OCI-LY7 (cell line): ENCODE measurements at places on chromosomes 11 and 22. TPM values are rescaled to one million over a fixed set of nuclear protein-coding genes. Genes with fewer than 3 reads are reported as not detected.
A peak's percentile ranks its signal among the peaks of the same experiment; 100 is the strongest.

Gene PAMR1
- not detected in 2 replicates for total RNA-seq

Gene SCGB1A1
- total RNA-seq, result not detected in 2 replicates

GRCh38 chr22:42271191-42271813, 849 bp upstream of the TCF20 start:
- no peak for DNase-seq

- no peak for DNase-seq
These were observed 1173.3 kb downstream of the LRRC4C start for GRCh38 chr11:40286137-40286536.

DNA sequence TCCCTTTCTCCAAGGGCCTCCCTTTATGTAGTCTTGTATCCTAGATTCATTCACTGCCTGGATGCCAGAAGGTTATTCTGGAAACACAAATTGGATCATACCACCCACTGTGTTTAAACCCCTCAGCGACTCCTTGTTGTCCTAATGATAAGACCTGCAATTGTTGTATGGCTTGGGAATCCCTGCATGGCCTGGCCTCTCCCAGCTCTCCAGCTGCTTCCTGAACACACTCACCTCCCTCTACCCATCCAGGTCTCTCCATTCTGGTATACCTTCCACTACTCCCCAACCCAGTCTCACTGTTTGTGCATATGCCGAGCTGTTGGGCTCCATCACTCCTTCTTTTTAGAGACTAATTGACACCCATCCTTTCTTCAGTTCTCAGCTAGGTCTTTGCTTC, 124.3 kb upstream of the ALX4 start:
- no peak for DNase-seq

DNA sequence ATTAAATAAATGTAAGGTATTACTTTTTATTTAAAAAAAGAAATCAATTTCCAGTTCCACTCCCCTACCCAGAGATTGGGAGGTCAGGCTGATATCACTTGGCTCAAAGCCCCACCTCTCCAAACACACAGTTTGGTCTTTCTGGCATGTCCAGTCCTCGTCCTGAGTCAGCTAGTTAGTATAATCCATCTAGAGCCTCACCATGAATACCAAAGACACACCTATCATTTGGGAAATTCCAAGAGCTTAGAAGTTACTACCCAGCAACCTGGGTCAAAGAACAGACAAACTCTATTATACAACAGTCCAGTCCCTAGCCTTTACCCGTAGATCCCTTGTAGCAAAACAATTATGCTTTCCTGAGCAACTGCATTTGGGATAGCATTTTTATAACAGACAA, 9.4 kb downstream of the TREH start:
- DNase-seq, result no peak

- peak; percentile 80 for DNase-seq
These were observed at the start of gene CDC42BPG for GRCh38 chr11:64844330-64845128. Gene CDC42BPG (minus strand): TSS chr11:64844653. CDS start chr11:64844569, 84 bp downstream.

Gene CSF2RB
- total RNA-seq, result 21.6 and 23.4 TPM in 2 replicates

DNA sequence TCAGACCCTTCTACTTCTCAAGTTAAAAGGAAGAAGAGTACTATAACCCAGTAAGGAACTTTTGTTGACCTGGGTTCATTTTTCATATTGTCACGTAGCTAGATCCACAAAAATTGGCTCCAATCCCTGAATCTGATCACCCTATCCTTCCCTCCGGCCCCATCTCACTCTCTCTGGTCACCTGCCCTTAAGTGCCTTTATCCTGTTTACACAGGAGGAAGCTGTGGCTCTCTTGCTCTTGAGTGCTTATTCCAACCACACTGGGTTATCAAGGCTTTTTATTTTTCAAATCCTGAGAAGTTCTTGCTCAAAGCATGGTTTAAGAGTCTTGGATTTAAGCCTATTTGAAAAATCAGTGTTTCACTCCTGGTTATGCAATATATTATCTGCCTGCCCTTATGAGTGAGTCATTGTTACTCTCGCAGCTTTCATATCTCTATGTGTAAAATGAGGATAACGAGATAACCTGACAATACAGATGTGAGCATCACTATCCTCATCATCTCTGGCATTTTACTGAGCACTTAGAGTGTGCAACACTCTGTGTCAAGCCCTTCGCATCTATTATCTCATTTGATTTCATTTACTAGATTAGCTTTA, 293.9 kb downstream of the GUCY1A2 start:
- DNase-seq, result no peak

GRCh38 chr22:37231406-37232139, 12.5 kb downstream of the RAC2 start:
- DNase-seq, result no peak

DNA sequence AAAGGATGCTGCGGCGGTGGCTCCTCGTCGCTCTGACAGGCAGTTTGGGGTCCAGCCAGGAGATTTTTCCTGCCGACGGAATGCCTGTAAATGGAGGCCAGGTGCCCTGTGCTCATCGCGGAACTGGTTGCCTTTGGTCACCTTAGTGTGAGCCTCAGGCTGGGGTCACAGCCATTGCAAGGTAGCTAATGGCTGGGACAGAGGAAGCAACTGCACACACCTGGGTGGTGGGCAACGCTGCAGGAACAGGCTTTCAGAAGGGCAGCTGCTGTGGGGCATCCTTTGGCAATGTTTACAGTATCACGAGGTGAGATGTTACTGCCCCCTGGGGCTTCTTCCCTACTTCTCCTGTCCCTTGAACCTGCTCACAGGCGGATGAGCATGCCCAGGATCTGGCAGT, 205.5 kb downstream of the GRIK4 start:
- DNase-seq, result no peak

- no peak for DNase-seq
These were observed 14.3 kb downstream of the ATP5MG start for GRCh38 chr11:118415739-118416068.

Gene KIRREL3
- not detected in 2 replicates for total RNA-seq

- no peak for DNase-seq
These were observed 202.4 kb downstream of the LARGE1 start for GRCh38 chr22:33717694-33718396.

DNA sequence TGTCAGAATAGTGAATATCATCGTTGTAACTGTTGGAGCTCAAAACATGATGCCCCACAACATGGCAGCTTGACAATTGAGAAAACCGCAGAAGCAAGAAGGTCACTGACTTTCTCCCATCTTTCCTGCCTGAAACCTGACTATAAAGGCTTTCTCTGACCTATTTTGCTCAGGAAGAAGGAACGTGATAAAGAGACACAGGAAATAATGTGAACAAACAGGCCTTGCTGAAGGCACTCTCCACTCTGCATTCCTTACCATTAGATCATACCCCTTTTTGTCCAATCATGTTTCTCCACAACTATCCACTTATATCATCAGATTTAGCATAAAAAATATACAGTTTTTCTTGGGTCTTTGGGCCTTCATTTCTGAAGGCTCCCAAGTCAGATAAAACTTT, 916.8 kb downstream of the METTL15 start:
- DNase-seq, result no peak

GRCh38 chr22:50190182-50190940, 4.6 kb downstream of the TRABD start:
- DNase-seq, result peak; percentile 95

Gene OR8D1
- not detected in 2 replicates for total RNA-seq

- no peak for DNase-seq
These were observed 103.2 kb downstream of the SLC1A2 start for GRCh38 chr11:35316161-35316560.

DNA sequence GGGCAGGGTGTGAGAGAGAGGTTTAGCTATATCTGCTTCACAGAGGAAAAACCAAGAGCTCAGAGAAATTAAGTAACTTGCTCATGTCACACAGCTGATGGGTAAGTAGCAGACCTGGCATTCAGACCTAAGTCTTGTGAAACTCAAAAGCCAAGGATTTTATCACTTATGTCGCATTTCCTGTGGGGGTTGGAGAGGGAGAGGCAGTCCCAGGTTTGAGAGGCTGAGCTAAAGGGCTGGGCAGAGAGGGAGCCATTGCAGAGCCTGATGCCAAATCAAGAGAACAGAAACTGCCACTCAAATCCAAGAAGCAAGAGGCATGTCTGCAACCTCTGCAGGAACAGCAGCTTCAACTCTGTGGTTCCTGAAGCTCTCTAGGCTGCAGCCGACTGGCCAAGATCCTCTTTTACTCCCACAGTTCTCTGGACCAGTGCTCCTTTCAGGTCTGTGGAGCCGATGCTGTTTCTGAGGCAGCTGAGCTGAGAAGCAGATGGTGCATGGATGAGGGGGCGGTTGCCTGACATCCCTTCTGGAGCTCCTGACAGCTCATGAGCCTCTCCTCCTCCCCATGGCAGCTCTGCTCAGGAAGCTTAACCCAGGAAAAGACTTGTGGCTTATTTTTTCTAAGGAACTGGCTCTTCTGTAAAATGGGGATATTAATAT, 47.6 kb upstream of the NAV2 start:
- no peak for DNase-seq

Gene MS4A6A
- total RNA-seq, result not detected in 2 replicates

Gene RIMBP3C
- total RNA-seq, result 1.1 and 2.0 TPM in 2 replicates

Gene SEC14L6
- not detected in 2 replicates for total RNA-seq

GRCh38 chr22:48097723-48098122, 1335.3 kb downstream of the TBC1D22A start:
- peak; percentile 77 for DNase-seq

Gene MYO7A
- not detected in 2 replicates for total RNA-seq

DNA sequence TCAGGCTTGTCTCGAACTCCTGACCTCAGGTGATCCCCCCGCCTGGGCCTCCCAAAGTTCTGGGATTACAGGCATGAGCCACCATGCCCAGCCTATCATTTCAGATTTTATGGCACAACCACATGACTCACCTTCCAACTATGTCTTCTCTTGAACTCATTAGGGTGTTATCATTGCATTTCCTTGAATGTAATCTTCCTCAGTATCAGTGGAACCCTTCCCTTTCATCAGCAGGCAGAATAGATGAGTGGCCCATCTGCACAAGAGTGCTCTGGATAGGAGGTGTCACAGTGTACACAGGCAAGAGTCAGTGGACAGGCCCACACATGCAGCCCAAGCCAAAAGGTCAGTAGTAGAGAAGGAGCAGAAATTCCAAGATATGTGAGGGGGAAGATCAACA, 29.1 kb upstream of the AQP11 start:
- no peak for DNase-seq

GRCh38 chr11:27088353-27088752, 47.7 kb downstream of the BBOX1 start:
- no peak for DNase-seq

DNA sequence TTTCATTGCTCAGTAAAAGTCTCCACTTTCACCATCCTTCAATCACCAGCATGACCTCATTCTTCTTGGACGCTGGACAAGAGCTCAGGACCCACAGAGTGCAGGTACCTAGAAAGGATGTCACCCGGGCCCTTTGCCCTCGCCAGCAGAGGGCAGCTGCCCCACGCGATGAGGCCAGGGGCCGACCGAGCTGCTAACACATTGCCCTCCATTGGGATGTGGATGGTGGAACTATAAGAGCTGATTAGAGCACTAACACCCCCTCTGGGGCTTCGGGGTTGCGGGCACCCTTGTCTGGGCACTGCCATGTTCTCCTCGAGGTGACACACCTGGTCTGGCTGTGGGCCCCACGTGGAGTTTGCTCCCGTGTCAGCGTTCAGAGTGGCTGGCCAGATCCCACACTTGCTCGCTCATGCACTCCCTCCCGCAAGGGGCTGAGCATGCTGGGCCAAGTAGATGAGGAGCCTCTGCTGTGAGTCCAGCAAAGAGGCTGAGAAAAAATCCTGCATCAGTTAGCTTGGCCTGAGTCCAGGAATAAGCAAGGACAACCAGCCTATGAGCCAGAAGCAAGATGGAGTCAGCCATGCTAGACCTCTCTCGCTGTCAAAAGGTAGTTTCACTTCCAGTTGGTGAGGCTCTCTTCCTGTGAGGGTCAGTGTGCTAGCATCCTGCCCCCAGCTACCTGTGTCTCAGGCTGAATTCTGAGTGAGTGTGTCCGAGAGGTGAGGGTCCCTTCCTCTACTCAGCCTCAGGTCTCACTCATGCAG, 9.8 kb downstream of the KRTAP5-6 start:
- DNase-seq, result no peak

Gene CALCA
- total RNA-seq, result not detected in 2 replicates

- DNase-seq, result no peak
These were observed 78.0 kb downstream of the CNTN5 start for GRCh38 chr11:99098751-99099150.

Gene MMP1
- not detected in 2 replicates for total RNA-seq

DNA sequence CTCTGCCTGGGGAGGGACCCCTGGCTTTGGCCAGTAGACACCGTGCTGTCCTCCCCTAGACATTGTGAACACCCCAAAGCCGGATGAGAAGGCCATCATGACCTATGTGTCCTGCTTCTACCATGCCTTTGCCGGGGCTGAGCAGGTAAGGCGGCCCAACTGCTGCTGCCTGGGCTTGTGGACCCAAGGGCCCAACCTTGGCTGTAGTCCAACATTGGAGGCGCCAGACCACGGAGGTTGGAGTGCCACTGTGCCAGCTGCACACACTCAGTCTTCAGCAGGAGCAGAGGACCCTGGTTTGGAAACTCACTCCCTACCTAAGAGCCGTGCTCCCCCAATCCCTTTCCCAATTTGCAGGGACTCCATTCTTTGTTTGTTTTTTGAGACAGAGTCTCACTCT, 9.4 kb downstream of the ACTN3 start:
- DNase-seq, result no peak

Gene GDPD4
- not detected in 2 replicates for total RNA-seq

Gene SEZ6L
- total RNA-seq, result not detected in 2 replicates

DNA sequence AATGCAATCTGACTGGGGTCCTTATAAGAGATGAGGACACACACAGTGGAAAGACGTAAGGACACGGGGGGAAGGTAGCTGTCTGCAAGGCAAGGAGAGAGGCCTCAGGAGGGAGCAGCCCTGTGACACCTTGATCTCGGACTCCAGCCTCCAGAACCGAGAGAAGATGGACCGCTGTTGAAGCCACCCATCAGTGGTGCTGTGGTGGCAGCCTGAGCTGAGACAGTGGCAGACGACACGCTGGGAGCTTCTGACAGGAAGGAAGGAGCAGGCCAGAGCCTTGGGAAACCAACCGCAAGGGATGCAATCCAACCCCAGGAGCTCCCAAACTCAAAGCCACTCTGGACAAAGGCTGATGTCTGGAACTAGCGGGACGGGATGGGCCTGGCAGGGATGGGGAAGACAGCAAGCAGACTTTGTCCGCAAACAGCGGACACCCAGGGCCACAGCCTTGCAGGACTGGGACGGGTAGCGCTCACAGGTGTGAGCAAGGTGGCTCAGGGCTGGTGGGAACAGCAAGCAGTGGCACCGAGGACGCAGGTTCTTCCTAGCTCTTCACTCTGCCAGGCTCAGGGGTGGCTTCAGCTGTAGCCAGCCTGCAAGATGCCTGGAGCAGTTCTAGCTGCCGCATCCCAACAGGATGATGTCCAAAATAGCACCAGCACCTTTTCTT, 10.9 kb downstream of the LTO1 start:
- DNase-seq, result no peak

- no peak for DNase-seq
These were observed 407.9 kb downstream of the MIAT start for GRCh38 chr22:27065279-27065678.

- no peak for DNase-seq
These were observed 57.9 kb downstream of the SYTL2 start for GRCh38 chr11:85752890-85753581.

GRCh38 chr11:2312232-2313042, 10.6 kb downstream of the TSPAN32 start:
- DNase-seq, result no peak

Gene RTCB
- 27.9 and 29.9 TPM in 2 replicates for total RNA-seq
